ENCODE measurements at places on chromosomes 12 and 14.

GRCh38 chr14:52790756-52791222, 618 bp downstream of the GNPNAT1 start:
- DNase-seq, result no peak

- no peak for DNase-seq
Measured at GRCh38 chr14:104442631-104443390, 136.8 kb upstream of the C14orf180 start.

DNA sequence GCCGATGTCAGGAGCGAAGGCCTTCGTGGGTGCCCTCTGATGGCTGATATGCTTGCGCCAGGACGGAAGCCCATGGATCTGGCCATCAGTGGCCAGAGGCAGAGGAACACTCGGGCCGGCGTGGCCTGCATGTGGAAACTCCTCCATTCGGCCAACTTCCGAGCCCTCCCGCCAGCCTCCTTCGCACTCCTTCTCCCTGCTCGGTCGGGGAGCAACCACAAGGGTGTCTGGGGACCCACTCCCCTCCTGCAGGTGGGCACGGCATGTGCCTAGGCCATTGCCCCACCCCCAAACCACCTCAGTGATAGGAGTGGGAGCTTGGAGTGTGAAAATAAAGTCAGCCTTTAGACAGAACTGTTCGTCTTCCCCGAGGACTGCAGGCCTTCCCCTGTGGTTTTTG, 231.3 kb downstream of the BCL11B start:
- no peak for DNase-seq

- DNase-seq, result no peak
Measured at GRCh38 chr14:64844272-64844671, 35.4 kb downstream of the SPTB start.

GRCh38 chr14:89641495-89642175, 224.6 kb upstream of the FOXN3 start:
- DNase-seq, result no peak

GRCh38 chr12:55619354-55620138, 17.1 kb upstream of the OR10P1 start:
- DNase-seq, result peak; percentile 74

DNA sequence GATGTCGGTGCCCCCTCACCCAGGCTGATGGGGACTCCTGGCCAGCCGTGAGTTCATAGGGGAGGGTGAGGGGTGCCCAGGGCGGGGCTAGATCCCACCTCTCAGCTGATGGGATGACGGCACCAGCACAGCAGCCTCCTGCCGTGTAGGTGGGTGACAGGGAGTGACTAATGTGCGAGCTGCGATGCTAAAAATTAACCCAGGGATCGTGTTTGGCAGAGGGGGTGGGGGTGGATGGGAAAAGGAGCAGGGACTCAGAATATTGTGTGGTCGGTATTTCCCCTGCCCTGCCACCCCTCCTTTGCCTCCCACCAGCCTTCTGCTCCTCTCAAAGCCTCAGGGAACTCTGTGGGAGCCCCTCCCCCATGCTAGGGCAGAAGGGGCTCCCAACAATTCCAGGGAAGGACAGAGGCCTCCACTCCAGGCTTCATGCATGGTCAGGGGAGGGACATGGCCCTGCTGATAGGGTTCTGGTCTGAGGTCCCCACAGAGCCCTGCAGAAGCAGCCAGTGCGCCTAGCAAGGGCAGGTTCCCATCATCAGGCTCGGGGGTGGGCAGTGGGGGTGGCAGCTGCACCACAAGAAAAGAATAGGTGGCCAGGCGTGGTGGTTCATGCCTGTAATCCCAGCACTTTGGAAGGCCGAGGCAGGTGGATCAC, 12.5 kb downstream of the TAMALIN start:
- no peak for DNase-seq

GRCh38 chr12:89709995-89710872, 1.6 kb upstream of the ATP2B1 start:
- DNase-seq, result no peak

GRCh38 chr14:23566778-23567185, 809 bp downstream of the AP1G2 start:
- DNase-seq, result no peak

DNA sequence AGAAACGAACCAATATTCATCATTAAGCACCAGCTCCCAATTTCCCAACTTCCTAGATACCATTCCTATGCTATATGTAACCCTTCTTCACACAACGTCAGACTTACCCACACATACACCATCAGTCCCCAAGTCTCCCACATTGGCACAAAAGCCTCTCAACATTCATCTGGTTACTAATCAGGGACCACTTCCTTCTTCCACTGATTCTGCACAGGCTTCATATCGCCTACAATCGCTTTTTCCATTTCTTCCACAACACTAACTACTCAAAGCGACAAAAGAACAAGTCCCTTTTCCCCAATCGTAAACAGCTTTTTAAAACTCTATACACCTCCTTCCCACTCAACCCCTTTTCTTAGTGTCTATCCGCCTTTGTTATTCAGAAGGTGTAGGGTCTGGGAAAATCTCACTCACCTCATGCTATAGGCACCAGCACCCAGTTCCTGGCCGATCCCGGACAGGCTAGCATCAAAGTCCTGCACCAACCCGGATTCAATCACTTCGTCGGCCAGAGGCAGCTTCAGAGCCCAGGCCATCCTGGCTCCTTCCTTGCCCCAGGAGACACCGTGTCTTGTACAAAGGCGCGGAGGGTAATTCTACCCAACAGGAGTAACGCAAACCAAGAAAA, 936 bp downstream of the TFCP2 start:
- no peak for DNase-seq

- no peak for DNase-seq
Measured at GRCh38 chr14:92513966-92514843, 624 bp downstream of the RIN3 start.

DNA sequence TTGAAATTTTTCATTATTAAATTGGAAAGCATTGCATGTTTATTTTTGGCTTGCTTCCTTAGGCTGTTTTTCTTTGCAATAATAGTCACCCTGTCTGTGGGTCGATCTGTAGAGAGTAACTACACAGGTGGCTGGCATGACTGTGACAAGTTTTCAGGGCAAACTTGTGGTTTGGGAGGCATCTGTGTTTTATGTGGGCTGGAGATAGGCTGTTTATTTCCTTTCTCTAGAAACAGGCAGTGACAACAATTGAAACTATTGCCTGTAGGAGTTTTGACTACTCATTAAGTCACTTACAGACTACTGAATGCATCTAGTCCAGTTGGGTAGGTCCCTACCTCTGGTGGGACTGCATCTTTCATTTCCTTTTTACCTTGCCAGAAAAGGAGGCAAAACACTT, 155.6 kb downstream of the DYRK2 start:
- peak; percentile 68 for DNase-seq

DNA sequence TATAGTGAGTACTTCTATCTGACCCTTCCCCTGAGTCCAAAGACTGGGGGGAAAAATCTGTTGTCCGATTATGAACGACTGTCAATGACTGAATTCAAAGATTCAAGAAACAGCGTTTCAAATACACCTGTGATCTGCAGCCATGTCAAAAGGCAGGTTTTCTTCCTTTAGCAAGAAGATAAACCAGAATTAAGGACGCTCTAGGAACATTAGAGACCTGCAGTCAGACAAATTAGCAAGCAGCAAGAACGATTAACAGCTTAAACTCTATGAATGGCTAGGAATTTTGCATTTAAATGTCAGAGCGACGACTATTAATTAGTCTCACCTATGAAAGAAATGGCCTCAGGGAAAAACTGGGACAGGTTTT, 2.1 kb downstream of the DUSP6 start:
- DNase-seq, result no peak

GRCh38 chr12:115413626-115414025, 729.7 kb upstream of the TBX3 start:
- DNase-seq, result no peak

GRCh38 chr14:101008196-101008595, 104.7 kb upstream of the RTL1 start:
- DNase-seq, result no peak

GRCh38 chr12:1882850-1883470, 35.5 kb downstream of the CACNA2D4 start:
- DNase-seq, result no peak

DNA sequence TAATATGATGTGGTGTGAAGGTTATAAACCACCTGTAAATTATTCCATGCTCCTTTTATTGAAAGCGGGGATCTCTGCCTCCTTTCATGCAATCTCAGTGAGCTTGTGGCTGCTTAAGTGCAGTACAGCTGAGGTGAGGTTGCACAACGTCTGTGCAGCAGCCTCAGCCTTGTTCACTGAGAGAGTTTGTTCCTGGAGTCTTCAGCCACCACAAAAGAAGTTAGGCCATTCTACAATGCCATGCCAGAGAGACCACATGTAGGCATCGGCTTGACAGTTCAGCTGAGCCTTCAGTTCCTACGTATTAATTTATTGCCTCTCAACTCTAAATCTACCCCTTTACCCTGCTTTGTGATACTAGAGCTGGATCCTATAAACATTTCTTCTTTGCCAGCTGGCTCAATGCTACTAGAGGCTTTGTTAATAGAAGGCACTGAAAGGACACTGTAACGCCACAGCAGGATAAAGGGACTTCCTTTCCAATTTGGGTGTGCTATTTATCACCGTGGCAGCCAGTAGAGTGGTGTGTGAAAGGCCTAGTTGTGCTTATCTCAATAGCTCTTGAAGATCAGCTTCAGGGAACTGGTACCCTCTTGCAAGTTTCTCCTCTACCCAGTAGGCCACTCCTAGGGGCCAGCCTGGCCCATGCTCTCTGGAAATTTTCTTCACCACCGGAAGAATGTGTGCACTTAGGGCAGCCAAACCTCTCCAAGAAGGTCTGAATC, 337.7 kb downstream of the IPO8 start:
- no peak for DNase-seq

DNA sequence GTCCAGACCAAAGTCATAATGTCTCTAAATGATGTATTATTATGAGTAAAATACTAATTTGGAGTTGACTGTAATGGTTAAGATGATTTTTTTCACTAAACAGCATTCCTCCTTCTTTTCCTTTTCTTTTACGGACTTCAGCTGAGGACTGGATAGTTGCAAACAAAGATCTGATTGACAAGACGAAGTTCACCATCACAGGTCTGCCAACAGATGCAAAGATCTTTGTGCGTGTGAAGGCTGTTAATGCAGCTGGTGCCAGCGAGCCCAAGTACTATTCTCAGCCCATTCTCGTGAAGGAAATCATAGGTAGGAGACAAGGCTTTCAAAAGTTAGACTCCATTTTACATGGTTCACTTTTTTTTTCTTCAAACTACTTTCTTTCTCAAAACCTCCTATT, 29.8 kb upstream of the CHPT1 start:
- no peak for DNase-seq

DNA sequence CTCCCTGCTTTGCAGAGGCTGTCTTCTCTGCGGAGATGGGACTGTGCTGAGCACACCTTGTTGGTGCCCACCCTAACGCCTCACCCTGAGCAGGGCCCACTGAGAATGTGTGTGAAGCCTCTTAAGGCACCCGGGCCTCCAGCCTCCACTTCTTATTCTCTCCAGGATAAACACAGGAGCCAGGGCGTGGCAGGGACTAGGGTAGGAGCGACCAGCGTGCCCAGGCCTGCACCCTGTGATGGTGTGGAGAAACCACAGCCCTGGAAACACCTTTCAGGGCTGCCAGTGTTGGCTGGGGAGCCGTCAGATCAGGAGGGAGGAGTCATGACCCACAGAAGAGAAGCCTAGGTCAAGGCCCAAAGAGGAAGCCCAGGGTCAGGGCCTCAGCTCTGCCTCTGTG, 41.3 kb downstream of the VDR start:
- DNase-seq, result no peak

GRCh38 chr12:34126239-34126641, 103.9 kb downstream of the ALG10 start:
- no peak for DNase-seq

DNA sequence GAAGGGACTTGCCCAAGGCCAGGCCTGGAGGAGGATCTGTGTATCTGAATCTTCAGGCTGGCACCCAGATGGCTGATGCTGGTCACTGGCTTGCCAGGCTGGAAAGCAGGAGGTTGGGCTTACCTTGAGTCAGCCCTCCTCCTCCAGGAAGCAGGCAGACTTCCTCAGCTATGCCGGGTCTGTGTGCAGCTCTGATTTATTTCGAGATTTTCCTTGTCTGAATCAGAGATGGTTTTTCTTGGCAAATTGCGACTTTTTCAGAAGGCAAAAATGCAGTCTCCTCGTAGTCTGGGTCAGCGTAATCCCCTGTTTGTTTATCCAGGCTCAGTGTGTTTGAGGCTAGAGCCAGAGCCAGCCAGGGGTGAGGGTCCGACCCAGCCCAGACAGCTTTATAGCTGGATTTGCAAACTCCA, 48.9 kb downstream of the SMOC1 start:
- no peak for DNase-seq

DNA sequence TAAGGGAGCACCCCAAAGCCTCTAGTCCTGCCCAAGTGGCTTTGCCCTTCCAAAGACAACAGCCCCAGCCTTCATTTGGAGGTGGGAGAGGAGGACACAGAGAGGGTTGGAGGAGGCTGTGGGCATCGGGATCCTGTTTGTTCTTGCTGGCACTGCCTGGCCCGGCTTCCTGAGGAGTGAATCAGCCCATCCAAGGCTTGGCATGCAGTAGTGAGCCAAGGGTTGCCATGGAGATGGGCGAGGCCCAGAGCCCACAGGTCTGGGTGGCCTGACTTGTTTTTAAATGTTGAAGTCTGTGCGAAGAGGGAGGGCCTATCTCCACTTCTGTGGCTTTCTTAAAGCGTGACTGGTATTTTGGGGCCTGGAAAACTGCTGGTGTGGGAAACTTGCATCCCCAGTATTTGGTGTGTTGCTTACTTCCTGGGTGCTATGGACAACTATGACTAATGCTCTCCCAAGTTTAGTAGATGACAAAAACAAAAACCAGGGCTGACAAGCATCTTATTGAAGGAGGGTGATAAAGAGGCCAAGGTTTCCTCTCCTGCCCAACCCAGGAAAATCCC, 15.8 kb downstream of the CD9 start:
- DNase-seq, result no peak

GRCh38 chr12:53380104-53380793, at the start of gene SP1:
SP1 (plus strand) TSS chr12:53380176; CDS start chr12:53380292, 116 bp downstream.
- peak; percentile 99 for DNase-seq

GRCh38 chr12:53225635-53226424, 6.2 kb downstream of the RARG start:
- no peak for DNase-seq

- no peak for DNase-seq
Measured at GRCh38 chr14:23172096-23172495, 11.4 kb downstream of the SLC7A8 start.

DNA sequence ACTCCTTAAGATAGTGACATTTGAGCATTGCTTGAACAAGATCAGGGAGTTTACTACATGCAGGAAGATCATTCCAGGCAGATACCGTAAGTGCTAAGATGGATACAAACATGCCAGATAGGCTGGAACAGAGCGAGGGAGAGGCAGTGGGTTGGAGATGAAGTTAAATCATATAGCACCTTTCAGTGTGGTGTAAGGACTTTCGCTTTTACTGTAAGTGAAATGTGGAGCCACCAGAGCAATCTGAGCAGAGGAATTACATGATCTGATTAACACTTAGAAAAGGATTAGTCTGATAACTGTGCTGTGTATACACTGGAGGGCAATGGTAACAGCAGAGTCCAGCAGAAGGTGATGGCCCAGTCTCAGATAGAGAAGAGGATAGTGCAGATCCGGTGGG, 163.0 kb upstream of the SSTR1 start:
- DNase-seq, result no peak

DNA sequence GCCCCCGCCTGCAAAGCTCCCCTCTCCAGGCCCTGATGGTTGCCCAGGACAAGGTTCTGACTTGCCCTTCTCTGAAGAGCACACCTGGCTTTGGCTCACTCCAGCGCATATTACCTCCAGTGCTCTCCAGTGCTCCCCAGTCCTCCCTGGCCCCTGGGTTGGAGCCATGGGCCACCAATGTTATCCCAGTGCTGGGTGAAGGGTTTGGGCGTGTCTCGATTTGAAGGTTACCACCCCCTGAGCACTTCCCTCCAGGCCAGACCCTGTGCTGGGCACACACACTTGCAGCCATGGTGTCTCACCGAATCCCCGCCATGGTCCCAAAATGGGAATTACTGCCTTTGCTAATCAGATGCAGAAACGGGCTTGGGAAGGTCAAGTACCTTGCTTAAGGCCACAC, 11.1 kb downstream of the RITA1 start:
- no peak for DNase-seq

Measured in activated CD4-positive, alpha-beta T cell treated with anti-CD3 and anti-CD28 coated beads, Interleukin-2, amount 50 U/mL, for 24 hours (primary cell).